ENCODE measurements at places on chromosomes 1 and 21.
A peak's percentile ranks its signal among the peaks of the same experiment; 100 is the strongest.

DNA sequence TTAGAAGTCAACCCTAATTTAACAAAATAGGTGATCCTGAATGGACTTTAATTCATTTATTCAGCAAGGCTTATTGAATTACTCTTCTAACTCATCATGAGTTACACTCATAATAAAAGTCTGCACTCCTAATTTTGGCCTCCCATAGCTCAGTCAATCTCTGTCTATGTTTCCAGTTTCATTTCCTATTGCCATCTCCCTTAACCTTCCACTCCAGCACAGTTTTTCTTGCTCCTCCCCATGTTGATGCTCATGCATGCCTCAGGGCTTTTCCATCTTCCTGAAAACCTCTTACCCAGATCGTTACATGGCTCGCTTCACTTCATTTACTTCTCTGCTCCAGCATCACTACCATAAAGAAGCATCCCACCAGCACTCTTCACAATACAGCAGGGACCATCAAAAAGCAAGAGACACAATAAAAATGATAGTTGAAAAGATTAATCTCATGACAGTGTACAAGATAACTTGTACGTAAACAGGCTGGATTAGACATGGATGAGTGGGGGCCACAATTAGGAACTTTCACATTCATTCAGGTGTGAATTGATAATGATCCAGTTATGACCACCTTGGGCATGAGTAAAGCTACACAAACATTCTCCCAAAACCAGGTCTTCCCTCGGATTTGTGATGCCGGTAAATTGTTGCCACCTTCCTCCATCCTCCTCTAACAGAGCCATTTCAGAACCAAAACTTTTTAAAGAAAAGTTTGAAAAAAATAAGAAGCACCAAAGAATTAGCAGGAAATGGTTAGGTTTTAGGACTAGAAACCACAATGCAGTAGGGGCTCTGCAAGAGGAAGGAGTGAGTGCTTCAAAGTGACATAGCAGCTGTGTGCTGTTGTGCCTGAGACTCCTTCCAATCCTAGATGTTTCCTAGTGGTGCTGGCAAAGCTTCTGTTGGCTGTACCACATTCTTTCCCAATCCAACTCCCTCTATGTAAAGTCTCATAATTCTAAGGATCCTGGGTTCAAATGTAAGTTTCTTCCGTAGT, 89.8 kb downstream of the OLFML2B start:
- DNase-seq, result no peak

- no peak for DNase-seq
Observed at GRCh38 chr1:187433598-187433997, 604.8 kb downstream of the PLA2G4A start.

DNA sequence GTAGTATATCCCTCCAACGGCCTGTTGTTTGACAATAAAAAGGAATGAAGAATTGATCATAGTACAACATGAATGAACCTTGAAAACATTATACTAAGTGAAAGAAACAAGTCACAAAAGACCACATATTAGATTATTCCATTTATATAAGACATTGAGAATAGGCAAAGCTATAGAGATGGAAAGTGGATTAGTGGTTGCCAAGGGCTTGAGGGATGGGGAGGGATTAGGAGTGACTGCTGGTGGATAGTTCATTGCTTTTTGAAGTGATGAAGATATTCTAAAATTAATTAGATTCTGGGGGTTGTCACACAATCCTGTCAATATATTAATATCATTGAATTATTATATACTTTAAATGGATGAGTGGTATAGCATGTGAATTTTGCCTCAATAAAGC, 142.5 kb upstream of the DPT start:
- DNase-seq, result no peak

DNA sequence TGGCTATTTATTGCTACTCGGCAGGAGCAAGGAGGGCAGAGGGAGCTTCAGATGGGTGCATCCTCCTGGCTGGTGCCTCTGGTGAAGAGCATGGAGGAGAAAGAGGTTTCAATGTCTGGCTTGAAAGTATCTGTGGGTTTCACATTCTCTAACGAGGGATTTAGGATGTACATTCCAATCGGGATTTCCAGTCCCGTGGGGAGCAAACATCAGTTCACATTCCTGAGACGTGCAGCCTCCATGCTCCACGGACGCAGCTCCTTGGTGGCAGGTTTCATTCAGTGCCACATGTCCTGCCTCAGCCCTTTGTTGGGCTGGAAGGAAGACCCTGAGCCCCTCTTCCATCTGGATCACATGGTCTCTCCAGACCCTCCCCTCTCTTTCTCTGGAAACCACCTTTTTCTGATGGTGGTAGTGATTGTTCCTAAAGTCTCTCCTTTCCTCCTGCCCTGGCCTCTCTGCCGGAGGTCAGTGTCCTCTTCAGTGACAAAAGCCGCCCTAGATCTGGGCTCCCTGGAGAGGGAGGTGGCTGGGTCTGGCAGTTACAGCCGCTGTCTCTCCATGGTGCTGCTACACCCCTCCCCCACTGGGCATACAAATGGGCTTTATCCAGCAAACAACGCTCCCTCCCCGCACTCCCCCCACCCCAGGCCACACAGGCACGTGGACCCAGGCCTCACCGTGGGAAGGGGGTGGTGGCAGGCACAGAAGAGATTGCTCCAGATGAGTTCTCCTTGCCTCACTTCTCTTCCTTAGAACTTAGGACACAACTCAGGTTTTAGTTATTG, 826 bp upstream of the CA14 start:
- DNase-seq, result no peak

GRCh38 chr1:153849487-153850185, 73.1 kb downstream of the GATAD2B start:
- DNase-seq, result peak; percentile 78

GRCh38 chr1:31013187-31013864, 52.2 kb downstream of the PUM1 start:
- DNase-seq, result no peak

DNA sequence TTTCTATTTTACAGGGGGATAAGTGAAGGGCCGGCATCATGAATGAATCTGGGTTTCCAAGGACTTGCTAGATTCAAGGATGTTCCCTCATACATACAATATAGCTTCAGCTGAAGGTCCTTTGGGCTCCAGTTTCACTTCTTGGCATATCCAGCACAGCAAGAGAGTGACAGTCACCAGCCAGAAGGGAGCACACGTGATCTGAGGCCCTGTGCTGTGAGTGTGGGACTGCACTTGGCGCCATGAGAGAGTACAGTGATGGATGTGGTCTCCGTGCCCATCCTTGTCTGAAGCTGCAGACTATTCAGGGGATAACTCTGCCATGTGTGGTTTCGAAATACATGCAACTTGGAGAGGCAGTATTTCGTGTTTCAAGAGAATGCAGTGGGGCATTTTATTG, 159.7 kb upstream of the DSCAM start:
- no peak for DNase-seq

DNA sequence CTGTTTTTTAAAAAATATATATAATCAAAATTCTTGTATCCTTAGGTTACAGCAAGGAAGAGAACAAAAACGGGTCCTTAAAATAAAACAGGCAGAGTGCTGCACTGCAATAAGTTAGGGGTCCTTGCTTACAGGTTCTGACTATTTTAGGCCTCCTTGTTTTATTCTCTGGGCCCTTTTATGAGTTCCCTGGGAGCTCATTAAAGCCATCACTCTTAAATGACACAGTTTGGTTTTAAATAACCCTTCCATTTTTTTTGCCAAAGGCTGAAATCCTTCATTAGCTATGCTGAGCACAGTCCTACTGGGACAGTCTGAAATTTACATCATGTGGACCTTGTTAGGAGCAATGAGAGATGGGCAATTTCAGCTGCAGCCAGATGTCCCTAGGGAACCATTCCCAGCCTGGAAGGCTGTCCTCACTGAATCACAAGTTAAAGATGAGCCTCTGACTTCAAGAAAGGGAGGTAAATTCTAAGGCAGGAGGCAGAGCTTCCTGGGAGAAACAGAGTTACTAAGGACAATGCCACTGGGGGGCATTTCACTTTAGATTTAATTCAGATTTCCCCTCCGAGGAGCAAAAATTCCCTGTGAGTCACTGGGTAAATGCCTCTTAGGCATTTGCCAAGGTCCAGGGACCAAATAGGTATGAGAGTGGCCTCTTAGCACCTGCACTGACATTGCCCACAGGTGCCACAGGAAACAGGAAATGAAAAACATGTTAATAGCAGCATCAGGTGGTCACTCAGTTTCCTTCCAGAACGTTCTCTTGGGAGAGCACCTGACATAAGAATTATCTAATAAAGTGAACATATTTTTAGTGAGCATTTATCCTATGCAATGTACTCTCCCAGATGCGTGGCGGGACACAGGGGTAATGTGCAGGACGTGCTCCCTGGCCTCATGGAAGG, 3.8 kb upstream of the MUL1 start:
- DNase-seq, result no peak

DNA sequence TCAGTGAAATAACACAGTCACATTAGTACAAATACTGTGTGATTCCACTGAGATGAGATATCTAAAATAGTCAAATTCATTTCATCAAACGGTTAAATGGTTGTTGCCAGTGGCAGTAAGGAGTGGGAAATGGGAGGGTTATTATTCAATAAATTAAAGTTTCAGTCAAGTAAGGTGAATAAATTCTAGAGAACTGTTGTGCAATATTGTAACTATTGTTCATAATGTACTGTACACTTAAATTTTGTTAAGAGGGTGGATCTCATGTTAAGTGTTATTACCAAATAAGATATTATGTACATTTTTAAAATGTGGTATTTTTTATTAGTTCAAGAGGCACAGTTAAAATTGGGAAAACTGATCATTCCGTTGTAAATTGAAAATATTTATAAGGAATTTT, 463.3 kb upstream of the BRINP3 start:
- no peak for DNase-seq

DNA sequence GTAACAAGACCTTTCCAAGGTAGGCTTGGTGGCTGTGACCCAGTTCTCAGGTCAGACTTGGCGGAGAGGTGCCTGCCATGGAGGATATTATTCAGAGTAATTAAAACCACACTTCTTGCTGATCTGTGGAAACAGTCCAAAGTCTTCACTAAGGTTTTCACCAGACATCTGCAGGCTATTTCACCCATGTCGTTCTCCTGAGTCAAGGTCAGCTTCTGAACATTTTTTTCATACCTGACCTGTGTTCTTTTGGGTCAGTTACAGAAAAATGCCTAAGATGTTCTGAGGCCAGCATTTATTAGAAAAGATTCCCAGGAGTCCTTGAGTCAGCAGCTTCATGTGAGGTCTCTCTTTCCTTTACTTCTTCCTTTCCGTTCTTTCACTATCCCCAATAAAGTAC, 54.9 kb downstream of the RGL1 start:
- DNase-seq, result no peak

- no peak for DNase-seq
Observed at GRCh38 chr1:227937031-227937837, 10.5 kb downstream of the WNT9A start.

DNA sequence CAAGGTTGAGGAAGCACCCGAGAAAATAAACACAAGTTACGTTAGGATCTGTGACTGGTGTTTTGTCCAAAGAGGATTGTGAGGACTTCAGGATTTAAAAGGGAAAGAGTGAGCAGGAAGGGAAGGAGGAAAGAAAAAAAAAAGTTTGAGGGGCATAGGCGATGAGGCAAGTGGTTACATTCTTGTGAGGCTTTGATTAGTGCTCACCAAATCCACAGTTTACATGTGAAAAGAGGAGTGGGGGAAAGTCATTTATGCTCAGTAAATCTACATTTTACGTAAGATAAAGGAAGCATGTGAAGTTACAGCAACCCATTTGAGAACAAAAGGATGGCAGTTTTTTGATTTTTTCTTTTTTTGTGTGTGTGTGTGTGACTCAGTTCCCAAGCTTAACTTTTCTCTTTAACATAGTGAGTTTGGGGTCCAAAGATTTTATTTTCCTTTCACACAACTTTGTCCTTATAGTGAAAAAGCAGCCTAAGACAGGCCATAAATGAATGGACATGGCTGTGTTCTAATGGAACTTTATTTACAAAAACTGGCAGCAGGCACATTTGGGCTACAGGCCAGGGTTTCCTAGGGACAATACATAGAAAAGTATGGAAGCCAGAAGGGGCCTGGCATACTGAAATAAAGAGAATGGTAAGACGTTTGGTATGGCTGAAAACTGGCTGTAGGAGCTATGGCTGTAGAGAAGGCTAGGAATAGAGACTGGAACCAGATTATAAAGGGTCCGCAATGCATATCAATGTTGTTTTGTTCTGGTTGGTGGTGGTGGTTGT, 121.7 kb downstream of the FGGY start:
- DNase-seq, result no peak

GRCh38 chr1:95304803-95305202, 70.8 kb downstream of the RWDD3 start:
- no peak for DNase-seq

DNA sequence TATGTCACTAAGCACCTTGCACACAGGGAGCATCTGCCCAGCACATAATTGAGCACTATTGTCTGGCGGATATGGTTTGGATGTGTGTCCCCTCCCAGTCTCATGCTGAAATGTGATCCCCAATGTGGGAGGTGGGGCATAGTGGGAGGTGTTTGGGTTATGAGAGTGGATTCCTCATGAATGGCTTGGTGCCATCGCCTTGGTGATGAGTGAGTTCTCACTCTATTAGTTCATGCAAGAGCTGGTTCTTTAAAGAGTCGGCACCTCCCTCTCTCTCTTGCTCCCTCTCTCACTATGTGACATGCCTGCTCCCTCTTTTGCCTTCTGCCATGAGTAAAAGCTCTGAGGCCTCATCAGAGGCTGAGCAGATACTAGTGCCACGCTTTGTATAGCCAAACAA, 9.5 kb downstream of the CTSK start:
- no peak for DNase-seq

GRCh38 chr1:8329858-8330257, 11.9 kb downstream of the SLC45A1 start:
- no peak for DNase-seq

DNA sequence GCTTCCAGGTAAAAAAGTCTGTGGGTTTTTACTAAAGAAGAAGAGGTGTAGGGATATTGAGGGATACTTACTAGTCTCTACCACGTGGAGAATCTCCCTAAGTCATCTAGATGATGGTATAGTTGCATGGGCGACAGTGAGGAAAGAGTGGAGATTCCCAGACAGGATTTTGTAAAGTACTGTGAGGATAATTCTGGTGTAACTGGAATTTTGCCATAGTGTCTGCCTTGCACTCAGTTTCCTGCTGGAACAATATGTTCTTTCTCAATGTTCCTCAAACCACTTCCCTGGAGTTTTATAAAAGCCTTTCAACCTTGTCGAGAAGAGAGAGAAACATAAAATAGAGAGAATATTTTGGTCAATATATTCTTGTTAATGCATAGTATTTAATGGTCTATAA, 95.1 kb upstream of the WLS start:
- no peak for DNase-seq

DNA sequence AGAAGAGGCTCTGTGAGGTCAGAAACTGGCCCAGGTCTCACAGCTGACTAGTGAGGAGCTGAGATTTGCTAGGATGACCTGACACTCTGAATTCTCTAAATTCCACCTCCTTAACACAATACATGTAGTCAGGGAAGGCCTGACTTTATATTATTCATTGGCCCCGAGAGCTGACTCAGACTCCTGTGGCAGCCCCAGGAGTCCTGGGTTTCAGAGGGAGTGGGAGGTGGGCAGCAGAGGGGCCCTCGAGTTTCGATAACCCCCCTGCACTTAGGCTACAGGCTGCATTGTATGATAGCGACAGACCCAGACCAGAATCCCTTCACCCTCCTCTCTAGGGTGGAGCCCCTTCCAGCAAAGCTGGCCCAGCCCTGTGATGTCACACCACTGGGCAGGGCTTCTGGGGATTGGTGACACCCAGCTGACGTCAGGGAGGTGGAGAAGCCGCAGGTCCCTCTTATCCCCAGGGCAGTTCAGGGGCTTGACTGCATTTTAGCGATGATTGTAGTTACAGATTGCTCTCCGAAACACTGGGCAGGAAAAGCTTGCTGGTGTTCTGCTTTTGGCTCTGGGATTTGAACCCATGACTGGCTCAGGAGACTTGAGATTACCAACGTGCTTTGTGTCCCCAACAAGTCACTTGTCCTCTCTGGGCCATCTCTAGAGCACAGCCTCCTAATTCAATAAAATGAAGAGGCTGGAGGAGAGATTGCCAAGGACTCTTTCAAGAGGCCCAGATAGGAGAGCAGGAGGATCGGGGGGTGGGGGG, 17.0 kb upstream of the GPR37L1 start:
- no peak for DNase-seq

All from GM12878 (cell line).